SK-N-DZ (cell line): ENCODE measurements at places on chromosomes 12 and 14.

DNA sequence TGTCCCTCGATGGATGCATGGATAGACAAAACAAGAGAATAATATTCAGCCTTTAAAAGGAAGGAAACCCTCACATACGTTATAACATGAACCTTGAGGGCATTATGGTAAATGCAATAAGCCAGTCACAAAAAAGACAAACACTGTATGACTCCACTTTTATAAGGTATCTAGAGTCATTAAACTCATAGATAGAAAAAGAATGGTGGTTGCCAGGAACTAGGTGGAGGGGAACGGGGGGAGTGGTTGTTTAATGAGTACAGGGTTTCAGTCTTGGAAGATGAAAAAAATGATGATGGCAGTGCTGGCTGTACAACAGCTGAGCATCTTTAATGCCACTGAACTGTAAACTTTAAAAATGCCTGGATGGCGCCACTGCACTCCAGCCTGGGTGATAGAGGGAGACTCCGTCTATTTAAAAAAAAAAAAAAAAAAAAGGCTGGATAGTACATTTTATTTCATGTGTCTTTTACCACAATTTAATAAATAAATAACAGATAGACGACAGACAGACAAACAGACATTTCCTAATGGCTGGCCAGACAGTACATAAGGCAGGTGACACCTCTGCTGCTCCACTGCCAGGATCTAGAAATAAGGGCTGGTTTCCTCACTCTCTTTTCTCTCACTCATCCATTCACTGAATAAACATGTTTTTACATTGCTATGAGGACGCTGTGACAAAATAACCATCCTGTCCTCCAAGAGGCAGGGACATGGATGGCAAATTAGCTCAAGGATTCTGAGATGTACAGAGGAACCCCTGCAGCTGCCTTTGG is 118.8 kb downstream of the FOXN3 start:
- DNase-seq = no peak

- DNase-seq = peak; percentile 50
Measured at GRCh38 chr12:53324113-53324778, 2.8 kb upstream of the AAAS start.

DNA sequence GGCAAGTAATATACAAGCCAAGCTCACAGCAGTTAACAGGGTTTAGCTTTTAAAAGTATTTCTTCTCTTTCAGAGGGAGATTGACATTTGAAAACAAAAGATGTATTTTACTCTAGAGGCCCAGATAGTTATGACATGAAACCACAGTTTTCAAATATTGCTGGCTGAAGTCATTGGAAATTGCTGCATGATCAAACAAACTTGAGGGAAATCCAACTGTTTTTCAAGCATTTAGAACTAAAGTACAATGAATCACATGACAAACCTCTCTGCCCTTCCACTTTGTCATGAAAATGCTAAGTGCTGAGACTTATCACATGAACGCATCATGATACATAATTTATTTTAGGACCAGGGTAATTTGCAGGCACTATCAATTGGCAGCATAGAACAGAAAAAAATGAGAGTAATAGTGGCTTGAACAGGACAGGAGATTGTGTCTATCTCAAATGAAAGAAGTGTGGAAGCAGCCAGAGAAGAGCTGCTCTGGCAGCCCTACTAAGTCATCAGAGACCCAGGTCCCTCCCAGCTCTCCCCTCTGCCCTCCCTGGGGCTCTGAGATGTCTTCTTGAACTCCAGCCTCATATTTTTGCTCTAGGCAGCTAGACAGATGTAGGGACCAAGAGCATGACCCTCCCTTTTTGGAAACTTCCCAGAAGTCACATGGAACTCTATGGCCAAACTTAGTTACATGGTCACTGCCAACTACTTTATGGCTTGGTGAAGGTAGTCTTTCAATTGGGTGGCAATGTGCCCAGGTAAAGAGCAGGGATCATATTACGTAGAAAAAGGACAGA is 90.1 kb upstream of the PELI2 start:
- DNase-seq = peak; percentile 7

DNA sequence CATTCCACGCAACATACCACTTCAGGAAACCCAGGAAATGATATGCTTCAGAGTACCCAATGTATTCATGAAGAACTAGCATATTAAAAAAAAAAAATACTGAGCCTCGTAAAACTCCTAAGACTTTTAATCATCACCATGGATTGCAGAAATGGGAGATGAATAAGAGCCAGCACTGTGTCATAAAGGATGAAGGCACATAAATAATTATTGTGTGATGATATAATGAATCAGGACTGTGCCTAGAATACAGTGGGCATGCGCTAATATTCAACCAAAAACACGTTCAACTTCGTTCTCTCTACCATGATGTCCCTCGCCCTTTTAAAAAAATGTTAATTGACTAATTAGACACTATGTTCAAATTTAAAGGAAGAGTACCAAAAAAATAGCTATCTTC is 68.7 kb downstream of the CIT start:
- no peak for DNase-seq

DNA sequence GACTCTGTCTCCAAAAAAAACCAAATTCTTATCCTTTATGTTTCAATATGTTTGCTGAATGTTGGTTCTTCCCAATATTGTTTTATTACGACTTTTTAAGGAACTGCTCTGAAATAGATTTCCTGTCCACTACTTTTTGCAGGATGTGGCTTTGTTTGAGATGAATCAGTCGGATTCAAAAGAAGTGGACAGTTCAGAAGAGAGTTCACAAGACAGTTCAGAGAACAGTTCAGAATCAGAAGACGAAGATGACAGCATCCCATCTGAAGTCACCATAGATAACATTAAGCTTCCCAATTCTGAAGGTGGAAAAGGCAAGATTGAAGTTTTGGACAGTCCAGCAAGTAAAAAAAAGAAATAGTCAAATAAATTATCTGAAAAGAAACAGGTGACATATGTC is 8.2 kb downstream of the NOPCHAP1 start:
- no peak for DNase-seq

GRCh38 chr12:46356655-46357437 is 15.7 kb downstream of the SLC38A2 start:
- DNase-seq = no peak

DNA sequence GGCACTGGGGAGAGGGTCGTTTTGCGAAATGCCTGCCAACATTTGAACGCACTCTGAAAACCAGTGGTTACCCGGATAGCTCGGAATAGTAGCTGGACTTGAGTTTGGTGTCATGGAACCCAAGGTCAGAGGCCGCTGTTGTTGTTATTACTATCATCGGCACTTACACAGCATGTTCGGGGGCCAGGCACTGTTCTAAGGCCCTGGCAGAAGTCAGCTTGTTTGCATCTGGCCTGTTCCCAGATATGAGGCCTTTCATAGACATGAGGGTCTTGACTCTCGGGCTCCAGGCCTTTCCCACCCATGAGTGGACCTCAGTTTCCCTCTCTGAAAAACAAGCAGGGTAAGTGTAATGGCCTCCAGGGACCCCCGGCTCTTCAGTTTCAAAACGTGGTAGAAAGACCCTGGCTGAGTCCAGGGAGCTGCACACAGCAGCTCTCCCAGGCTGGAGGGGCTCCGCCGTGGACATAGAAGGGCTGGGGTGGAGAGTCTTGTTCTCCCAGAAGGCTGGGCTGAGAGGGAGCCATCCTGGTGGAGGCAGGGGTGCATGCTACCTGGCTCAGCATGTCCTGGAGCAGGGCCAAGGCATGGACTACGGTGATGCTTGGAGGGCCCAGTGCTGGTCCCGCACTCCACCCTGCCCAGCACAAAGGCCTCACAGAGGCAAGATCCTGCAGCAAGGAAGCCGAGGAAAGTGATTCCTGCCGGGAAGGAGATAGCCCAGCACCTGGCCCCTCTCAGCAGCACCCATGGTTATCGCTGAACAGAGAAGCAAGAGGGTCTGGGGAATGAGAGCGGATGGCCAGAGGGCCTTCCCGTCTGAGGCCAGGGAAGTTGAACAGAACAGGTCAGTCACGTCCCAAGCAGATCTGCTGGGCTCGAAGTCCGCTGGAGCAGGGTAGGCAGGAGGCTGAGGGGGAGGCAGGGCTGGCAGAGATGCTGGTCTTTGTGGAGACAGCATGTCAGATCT is 63.5 kb upstream of the C14orf180 start:
- DNase-seq = no peak

DNA sequence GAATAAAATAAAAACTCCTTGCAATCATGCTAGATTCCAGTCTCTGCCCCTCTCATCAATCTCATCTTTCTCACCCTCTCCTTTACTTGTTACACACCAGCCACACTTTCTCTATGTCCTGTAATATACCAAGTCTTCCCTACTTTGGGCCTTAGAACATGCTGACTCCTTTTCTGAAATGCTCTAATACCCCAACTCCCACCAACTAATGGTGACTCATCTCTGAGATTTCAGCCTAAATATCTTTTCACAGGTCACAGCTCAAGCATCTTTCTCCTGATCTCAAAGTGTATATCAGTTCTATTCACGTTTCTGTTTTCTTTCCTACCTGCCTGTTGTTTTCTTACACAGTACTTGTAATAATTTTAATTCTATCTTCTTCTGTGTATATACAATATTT is 378.9 kb upstream of the PRICKLE1 start:
- no peak for DNase-seq

DNA sequence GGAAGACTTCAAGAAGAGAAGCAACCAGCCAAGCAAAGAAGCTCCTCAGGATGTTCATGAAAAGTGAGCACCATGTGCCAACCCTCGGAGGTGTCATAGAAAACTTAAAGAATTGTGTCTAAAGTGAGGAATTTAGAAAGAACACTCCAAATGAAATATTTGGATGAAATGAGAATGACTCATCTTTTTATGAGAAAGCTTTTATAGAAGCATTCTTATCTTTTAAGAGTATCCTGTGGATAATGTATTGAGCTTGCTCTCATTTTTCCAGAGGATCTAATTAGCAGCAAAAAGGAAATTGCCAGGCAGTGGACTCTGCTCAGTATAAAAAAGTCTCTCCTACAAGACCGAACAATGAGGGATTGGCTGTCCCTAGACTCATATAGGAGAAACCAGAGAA is 454.9 kb downstream of the LRIG3 start:
- no peak for DNase-seq

DNA sequence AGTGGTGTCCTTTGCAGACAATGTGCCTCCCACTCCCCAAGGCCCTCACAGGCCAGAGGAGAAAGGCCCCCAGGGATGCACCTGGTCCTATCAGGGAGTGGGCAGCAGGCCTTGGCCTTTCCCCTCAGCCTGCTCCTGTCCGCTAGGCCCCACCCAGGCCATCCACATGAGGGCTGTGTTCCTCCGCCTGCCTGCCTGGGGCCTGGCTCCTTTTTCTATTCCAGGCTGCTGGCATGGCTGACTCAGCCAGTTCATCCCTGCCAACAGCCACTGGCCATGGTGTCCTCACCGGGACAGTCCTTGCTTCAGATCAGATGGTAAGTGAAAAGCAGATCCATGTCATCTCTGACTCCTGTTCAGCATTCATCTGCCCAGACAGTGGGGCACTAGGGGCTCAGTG is 13.4 kb downstream of the ISM2 start:
- DNase-seq = no peak

DNA sequence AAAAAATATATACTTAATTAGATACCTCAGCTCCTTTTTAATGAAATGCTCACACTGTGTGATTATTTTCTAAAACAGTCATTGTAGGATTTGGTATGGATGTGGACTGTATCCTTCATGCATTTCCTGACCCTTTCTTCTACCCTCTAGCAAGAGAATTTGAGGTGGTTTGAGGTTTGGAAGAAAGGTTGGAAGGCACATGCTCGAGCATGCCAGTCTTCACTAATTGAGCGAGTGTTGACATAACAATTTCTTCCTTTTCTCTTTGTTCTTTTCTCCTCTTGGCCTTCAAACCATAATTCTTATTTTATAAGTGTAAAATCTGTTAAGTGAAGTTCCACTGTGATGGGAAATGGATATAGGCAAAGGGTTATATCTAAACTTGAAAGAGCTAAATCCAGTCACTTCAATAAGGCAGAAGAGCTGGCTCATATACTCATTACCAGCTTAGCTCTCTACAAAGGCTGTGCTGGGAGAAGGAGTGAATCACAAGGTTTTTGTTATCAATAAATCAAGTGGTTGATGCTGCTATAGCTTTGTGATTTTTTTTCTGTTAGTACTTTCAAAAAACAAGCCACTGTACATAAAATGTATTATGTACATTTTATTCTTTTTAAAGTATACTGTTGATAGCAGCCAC is 16.2 kb upstream of the PTHLH start:
- DNase-seq = no peak

DNA sequence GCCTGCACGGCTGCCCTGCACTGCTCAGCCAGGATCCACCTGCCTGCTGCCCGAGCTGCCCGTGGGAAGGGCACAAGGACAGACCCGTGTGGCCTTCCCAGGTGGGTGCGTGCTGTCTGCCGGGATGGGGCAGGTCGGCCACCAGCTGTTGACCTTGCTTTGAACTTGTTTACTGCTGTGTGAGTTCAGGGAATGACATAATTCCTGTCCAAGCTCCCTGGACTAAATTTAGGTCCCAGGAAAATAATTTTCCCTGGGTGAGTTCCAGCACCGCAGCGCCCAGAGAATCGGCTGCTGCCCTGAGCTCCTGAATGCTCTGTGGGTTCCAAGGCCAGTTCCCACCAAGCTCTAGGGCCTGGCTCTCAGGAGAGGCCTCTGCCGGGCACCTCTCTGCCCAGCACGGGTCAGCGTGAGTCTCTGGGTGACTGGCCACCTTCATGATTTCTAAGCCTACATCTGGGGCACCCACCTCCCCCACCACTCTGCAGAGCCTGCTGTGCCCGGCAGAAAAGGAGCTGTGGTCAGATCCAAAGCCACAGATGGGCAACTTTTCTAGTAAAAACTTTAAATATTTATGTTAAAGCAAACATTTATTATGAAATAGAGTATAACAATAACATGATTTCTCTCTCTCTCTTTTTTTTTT is 27.2 kb upstream of the MLXIP start:
- DNase-seq = no peak

DNA sequence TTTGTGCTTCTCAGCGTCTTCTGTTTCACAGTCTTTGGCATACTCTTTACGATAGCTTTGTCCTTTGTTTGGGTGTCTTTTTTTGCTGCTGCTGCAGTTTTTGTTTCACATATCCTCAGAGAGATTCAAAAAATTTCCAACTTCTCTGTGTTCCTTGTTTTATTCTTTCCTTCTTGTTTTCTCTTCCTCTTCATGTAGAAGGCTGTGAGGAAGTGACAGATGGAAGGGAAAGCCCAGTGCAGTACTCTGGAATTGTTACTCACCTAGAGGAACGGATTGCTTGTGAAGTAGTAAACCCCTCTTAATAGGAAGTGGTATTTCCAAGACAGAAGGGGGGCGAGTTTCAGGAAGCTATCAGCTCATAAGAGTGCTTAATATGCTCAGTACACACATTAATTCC is 1.7 kb downstream of the CREBL2 start:
- DNase-seq = no peak

DNA sequence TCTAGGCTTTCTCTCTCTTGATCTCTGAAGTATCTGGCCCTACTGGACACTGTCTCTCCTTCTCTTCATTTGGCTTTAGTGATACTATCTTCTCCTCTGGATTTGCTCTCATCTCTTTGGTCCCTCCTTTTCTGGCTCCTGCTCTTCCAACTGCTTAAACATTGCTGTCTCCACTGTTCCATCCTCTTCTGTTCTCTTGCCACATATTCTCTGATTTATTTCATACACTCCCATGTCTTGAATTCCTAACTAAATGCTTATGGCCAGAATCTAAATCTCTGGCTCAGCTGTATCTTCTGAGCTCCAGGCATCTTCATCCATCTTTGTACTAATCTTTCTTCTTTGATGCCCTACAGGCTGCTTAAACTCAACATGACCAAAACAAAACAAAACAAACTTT is 25.5 kb upstream of the PCED1B start:
- DNase-seq = no peak

GRCh38 chr14:74500417-74501134 is 7.0 kb downstream of the ISCA2 start:
- no peak for DNase-seq

- no peak for DNase-seq
Measured at GRCh38 chr14:51654533-51654845, 2.8 kb downstream of the FRMD6 start.

- no peak for DNase-seq
Measured at GRCh38 chr12:60672949-60673348, 1077.1 kb downstream of the SLC16A7 start.
